Left cardiac atrium (tissue), 4 donors: ENCODE measurements at places on chromosomes 11 and 22.

- no peak for DNase-seq
Measured at GRCh38 chr11:85266646-85267045, 360.5 kb downstream of the DLG2 start.

DNA sequence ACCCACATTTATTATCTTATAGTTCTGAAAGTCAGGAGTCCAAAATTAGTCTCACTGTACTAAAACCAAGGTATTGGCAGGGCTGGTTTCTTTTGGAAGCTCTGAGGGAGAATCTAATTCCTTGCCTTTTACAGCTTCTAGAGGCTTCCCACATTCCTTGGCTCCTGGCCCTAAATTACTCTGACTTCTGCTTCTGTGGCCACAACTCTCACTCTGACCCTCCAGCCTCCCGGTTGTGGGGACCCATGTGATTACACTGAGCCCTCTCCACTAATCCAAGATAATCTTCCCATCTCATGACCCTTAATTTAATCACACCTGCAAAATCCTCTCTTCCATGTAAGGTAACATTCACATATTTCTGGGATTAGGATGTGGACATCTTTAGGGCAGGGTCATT lies 110.9 kb downstream of the ARL14EP start:
- DNase-seq: no peak

DNA sequence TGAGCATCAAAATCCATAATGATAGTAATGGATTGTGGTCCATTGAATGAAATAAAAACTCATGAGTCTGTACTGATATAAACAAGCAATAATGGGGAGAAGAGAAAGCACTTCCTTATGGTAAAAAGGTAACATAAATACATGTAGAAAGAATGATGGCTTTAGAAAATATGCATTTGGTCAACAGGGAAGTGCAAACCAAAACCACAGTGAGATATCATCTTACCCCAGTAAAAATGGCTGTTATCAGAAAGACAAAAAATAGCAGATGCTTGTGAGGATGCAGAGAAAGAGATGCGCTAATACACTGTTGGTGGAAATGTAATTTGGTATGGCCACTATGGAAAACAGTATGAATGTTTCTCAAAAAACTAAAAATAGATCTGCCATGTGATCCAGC lies 6.9 kb upstream of the MMP20 start:
- DNase-seq: no peak

DNA sequence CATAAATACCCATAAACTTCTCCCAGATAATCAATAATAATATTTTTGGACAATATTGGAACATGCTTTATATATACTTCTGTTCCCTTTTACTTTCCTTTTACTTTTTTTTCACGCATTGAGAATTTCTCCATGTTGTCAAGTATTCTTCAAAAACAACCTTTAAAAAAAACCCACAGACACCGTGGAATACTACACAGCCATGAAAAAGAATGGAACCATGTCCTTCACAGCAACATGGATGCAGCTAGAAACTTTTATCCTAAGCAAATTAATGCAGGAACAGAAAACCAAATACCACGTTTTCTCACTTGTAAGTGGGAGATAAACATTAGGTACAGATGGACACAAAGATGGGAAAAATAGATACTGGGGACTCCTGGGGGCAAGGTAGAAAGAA lies 854.7 kb downstream of the TBC1D22A start:
- DNase-seq: no peak

GRCh38 chr22:49011769-49012648 lies 815.7 kb downstream of the BRD1 start:
- DNase-seq: no peak

- peak; percentile 67 for DNase-seq
Measured at GRCh38 chr11:27234043-27234668, 128.9 kb downstream of the CCDC34 start.

- no peak for DNase-seq
Measured at GRCh38 chr11:73245461-73245860, 26.7 kb upstream of the P2RY6 start.

- no peak for DNase-seq
Measured at GRCh38 chr22:46974077-46974476, 211.6 kb downstream of the TBC1D22A start.

- no peak for DNase-seq
Measured at GRCh38 chr22:36663561-36663960, 40.0 kb downstream of the CACNG2 start.

- DNase-seq: no peak
Measured at GRCh38 chr22:48630433-48630754, 1197.3 kb downstream of the BRD1 start.

- DNase-seq: no peak
Measured at GRCh38 chr11:11230087-11230486, 123.0 kb downstream of the CSNK2A3 start.

GRCh38 chr11:27300974-27301373 lies 62.0 kb downstream of the CCDC34 start:
- no peak for DNase-seq

DNA sequence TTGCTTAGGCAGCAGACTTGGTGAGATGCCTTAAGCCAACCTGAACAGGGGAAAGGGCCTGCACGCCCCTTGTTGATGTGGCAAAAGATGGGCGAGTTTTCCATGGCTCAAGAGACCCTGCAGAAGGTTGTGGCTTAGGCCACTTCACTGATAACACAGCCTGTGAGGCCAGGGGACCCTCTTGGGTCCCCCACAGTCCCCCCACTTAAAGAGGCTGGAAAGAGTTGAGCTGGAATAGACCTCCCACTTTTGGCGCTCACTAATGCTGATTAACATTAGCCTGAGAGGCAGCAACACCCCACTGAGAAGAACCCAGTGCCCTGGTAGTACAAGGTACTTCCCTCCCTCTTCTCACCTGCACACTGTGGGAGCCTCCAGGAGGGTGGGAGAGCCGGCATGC lies 107.5 kb downstream of the TRIM29 start:
- DNase-seq: no peak

- DNase-seq: no peak
Measured at GRCh38 chr11:94132823-94133408, 4.3 kb downstream of the PANX1 start.

GRCh38 chr11:76282811-76283595 lies 76.7 kb upstream of the WNT11 start:
- DNase-seq: no peak

DNA sequence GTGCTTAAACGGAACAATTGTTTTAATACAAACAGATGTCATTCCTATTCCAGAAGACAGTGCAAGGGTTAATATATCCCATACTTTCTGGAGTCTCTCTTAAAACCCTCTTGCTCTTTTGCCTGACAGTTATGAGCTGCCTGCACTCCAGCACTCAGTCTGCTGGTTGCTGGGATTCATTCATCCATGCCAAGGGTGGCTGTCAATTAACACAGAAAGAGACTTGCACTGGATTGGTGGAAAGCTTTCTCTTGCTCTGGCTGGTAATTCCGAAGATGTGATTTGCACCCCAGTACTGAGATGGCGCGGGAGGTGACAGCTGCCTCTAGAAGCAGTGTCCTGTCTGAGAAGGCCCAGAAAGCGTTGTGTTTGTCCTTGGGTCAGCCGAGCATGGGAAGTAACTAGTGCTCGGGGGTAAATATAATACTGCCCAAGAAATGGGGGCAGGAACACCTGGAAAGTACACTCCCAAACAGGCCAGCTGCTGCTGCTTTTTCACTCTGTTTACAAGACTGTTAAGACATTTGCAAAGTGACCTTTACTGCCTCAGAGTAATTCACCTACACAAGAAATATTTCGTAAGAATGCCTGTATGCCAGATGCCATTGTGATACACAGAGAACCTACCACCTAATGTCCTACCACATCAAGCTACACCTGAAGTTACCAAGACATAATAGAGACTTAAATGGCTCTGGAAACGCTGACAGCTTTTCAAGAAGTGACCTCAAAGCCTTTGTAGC lies 20.5 kb downstream of the SCUBE2 start:
- DNase-seq: no peak

- DNase-seq: peak; percentile 58
Measured at GRCh38 chr22:37021710-37022482, 2.4 kb downstream of the MPST start.

GRCh38 chr11:636511-637332 lies at the start of gene DRD4:
TSS of gene DRD4 (plus strand) at chr11:637269. CDS start at chr11:637305, 36 bp downstream.
- peak; percentile 26 for DNase-seq

GRCh38 chr11:96303980-96304379 lies 39.0 kb downstream of the MAML2 start:
- no peak for DNase-seq

GRCh38 chr11:96145163-96145585 lies 197.8 kb downstream of the MAML2 start:
- no peak for DNase-seq

- no peak for DNase-seq
Measured at GRCh38 chr11:99766811-99767210, 746.1 kb downstream of the CNTN5 start.

DNA sequence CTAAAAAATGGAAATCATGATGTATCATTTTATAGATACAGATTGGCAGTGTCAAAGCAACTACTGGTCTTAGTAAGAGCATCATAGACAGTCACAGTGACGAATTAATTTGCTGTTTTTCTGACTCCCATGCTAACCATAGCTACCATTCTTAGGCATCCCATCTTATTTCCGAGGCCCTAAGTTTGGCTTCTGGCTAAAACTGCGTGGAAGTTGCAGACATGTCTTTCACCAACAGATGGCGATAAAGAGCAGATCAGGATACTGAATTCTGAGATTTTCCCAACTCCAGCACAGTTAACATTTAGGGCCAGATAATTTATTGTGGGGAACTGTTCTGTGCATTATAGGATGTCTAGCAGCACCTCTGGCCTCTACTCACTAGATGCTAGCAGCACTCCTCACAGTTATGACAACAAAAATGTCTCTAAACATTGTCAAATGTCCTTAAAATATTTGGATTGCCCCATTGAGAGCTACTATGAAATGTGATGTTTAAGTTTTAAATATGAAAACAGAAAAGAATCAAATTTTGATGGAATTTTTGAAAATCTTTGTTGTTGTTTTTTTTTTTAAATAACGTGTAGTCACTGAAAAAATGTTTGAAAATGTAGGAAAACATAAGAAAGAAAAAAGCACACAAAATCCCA lies 16.3 kb downstream of the OR2AG2 start:
- DNase-seq: no peak

- DNase-seq: no peak
Measured at GRCh38 chr22:24983151-24983550, 30.6 kb downstream of the KIAA1671 start.

DNA sequence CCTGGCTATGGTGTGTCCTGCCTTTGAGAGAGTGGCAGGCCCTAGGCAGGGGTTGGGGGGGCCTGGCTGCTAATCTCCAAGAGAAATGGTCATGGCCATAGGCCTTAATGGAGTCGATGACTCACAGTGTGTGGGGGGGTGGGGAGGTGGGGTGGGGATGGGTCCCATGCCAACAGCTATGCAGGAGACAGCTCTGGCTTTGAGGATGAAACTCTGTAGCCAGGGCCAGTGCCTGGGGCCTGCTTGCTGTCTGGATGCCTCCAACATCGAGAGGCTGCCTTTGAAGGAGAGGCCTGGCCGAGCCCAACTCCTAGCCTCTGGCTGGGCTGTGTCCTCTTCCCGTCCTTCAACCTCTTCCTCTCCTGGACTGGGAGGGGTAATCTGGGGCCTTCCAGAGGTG lies 23.9 kb upstream of the TSPAN18 start:
- DNase-seq: no peak

- no peak for DNase-seq
Measured at GRCh38 chr22:28175730-28176492, 256.9 kb upstream of the PITPNB start.

DNA sequence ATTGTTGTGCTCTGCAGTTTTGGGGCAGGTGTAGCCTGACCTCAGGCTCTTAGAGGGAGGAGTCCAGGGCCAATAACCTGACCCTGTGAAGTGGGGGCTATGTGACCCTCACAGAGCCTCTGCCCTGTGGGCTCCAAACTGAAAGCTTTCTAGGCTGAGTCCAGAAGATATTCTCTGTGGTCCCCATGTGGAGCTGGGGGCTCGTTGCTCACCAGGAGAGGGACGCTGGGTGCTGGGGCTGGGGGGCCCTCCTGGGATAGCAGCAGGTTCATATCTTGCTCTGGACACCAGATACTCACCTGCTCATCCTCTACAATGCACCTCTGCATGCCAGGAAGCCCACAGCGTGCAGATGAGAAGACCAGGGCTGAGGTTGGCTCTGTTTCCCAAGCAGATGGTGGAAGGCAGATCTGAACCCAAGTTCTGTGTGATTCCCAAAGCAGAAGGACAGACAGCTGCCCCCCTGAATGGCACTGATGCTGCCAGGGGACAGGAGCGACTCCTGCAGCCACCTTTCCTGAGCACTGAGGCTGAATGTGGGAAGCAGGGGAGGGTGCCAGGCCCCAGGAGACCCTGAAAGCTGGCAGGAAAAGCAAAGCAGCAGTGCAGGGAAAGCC lies 1022.0 kb downstream of the TBC1D22A start:
- no peak for DNase-seq

DNA sequence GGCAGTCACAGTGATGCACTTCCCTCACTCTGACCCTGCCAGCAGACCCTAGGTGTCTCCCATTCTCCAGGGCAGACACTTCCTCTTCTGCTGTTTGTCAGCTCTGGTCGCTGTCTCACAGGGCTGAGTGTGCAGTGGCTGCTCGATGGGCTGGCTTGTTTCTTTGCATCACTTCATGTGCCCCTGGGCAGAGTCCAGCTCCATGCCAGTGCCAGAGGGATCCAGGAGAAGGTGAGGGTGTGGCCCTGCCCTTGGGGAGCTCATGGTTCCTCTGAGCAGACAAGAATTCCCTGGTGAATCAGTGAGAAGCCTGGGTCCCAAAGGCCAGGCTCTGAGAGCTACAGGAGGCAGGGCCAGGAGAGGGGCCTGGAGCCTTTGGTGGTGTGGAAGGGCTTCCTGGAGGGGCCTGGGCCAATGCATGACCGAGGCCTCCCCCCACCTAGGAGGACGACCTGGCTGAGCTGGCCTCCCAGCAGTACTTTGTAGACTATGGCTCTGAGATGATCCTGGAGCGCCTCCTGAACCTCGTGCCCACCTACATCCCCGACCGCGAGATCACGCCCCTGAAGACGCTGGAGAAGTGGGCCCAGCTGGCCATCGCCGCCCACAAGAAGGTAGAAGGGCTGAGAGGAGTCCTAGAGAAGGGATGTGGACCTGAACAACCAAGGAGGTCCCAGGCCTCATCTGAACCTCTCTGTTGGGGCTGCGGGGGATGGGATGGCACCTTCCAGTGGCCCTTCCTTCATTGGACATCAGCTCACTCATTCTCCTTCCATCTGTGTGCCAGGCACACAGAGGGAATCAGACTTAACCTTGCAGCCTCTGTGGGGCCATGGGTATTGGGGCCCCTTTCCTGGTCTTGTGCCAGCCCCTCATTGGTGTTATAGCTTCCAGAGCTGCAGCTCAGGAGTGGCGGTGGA lies 66.1 kb downstream of the MYO7A start:
- DNase-seq: peak; percentile 16
